ENCODE measurements at places on chromosomes 3 and 15. TPM values are rescaled to one million over a fixed set of nuclear protein-coding genes. Genes with fewer than 3 reads are reported as not detected.

Gene ABI3BP
- 18.2 TPM for total RNA-seq

Gene CEP70
- total RNA-seq = 11.2 TPM

Gene STAB1
- 98.2 TPM for total RNA-seq

Gene CCRL2
- total RNA-seq = 13.5 TPM

Gene CIDEC
- 171 TPM for total RNA-seq

Gene ARPP19
- total RNA-seq = 37.7 TPM

Gene SLC24A5
- not detected for total RNA-seq

Gene LTK
- total RNA-seq = not detected

Gene PRTG
- not detected for total RNA-seq

Gene GABRG3
- total RNA-seq = not detected

Gene NAA80
- total RNA-seq = 14.0 TPM

Gene NMNAT3
- 5.6 TPM for total RNA-seq

Gene CHL1
- 61.1 TPM for total RNA-seq

Gene MAP3K13
- total RNA-seq = 60.2 TPM

Gene BTLA
- 1.2 TPM for total RNA-seq

Gene DNASE1L3
- 5.4 TPM for total RNA-seq

Gene IL5RA
- 2.1 TPM for total RNA-seq

Gene CGNL1
- 2.1 TPM for total RNA-seq

Gene LRRC57
- total RNA-seq = 22.4 TPM

Gene SUCNR1
- total RNA-seq = 0.35 TPM

All from Peyer's patch (tissue), 4 donors.